Daoy (cell line): ENCODE measurements at places on chromosomes 2 and 18. TPM values are rescaled to one million over a fixed set of nuclear protein-coding genes. Genes with fewer than 3 reads are reported as not detected.

KATNAL2 gene
- 0.98 and 3.7 TPM in 2 replicates for total RNA-seq

FNDC4 gene
- total RNA-seq: 1.9 and 3.7 TPM in 2 replicates

MC4R gene
- not detected in 2 replicates for total RNA-seq

LYG2 gene
- not detected in 2 replicates for total RNA-seq

- no peak for DNase-seq
Observed at GRCh38 chr2:240600451-240600961, 14.0 kb downstream of the CAPN10 start.

DNA sequence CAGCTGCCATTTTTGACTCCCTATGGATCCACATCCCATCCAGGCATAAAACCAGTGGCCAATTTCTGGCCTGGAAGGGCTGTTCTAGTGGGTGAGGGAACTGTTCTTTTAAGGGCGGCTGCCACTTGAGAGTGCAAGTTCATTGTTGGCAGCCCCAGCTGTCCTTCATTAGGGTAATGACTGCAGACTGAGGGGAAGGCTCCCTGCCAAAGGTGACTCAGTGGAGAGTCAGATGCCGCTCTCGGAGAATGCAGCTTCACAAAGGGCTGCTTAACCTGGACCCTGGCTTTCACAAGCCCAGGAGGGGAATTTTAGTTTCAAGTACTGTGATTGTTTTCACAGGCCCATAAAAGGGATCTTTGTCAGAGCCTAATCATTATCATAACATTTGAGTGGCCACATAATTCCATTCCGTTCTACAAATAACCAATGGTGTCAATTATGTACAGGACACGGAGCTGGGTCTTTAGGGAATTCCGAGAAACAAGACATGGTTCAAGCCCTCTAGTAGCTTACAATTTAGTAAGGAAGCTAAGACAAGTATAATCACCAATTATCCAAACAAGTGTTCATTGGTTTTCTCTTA, 235.7 kb downstream of the CDCA7 start:
- peak; percentile 97 for DNase-seq
